Activated CD8-positive, alpha-beta memory T cell treated with anti-CD3 and anti-CD28 coated beads, Interleukin-2, amount 50 U/mL, for 4 hours (primary cell): ENCODE measurements at places on chromosomes 6 and 20.
A peak's percentile ranks its signal among the peaks of the same experiment; 100 is the strongest.

DNA sequence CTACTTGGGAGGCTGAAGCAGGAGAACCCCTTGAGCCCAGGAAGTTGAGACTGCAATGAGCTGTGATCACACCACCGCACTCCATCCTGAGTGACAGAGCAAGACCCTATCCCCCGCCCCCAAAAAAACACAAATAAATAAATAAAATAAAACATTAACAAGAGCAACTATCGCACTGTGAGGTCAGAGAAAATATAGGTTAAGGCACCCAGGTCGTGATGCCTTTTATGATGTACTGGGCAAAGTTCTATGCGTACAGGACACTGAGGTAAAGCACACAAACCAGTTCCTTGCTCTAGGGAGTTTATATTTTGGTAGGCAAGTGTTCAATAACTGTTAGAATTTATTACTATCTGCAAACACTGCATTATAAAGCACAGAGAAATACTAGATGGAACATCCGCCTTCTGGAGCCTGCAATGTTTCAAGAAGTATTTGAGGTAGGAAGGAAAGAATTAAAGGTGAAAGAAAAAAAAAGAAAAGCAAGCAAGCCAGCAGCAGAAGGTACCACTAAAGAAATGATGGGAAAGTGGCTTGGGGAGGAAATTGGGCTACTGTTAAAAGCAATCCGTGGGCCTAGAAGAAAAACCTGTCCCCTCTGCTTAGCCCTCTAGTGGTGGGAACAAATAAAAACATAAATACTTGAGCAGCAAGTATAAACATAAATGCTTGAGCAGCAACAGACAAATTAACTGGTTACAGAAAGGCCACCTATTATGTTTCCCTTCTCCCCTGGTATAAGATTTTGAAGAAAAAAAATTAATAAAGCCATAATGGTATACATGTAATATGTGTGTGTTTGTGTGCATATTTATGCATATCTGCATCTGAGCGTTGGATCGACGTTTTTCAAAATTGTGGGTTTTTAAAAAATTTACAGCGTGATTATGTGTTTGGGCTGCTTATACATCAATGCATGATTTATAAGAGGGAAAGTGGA is 128.0 kb downstream of the PHACTR1 start:
- DNase-seq = no peak

DNA sequence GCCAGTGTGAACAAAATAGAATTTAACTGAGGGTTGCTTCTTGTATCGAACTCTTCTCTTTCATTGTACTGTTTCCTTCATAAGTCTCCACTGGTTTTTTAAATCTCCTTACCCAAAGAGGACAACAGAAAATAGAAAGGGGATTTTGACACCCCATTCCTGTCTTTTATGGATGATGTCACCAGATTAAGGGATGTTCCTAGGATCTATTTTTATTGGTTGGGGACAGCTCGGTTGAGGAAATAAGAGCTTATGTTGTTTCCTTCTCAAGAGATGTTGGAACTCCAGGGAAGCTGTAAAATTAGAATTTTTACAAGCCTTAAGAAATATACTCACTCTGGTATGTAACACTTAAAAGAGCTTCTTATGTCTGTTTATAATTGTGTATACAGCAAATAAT is 171.5 kb downstream of the PHF3 start:
- DNase-seq = no peak

- DNase-seq = no peak
Measured at GRCh38 chr6:34729631-34730470, 27.5 kb upstream of the SNRPC start.

- DNase-seq = peak; percentile 38
Measured at GRCh38 chr6:45310118-45310788, 17.9 kb upstream of the RUNX2 start.

- no peak for DNase-seq
Measured at GRCh38 chr6:148869585-148869984, 122.8 kb downstream of the UST start.
